Cardiac fibroblast (primary cell): ENCODE measurements at places on chromosomes 13 and 19.

GRCh38 chr13:84098273-84098672 is 216.0 kb upstream of the SLITRK1 start:
- no peak for DNase-seq

- DNase-seq = no peak
These were observed 10.2 kb upstream of the SLC7A9 start for GRCh38 chr19:32879741-32880140.

- no peak for DNase-seq
These were observed 1228.3 kb upstream of the PCDH20 start for GRCh38 chr13:62643799-62644524.

GRCh38 chr13:83992566-83993358 is 110.5 kb upstream of the SLITRK1 start:
- no peak for DNase-seq

GRCh38 chr13:50094615-50095293 is 79.5 kb downstream of the KCNRG start:
- peak; percentile 62 for DNase-seq

DNA sequence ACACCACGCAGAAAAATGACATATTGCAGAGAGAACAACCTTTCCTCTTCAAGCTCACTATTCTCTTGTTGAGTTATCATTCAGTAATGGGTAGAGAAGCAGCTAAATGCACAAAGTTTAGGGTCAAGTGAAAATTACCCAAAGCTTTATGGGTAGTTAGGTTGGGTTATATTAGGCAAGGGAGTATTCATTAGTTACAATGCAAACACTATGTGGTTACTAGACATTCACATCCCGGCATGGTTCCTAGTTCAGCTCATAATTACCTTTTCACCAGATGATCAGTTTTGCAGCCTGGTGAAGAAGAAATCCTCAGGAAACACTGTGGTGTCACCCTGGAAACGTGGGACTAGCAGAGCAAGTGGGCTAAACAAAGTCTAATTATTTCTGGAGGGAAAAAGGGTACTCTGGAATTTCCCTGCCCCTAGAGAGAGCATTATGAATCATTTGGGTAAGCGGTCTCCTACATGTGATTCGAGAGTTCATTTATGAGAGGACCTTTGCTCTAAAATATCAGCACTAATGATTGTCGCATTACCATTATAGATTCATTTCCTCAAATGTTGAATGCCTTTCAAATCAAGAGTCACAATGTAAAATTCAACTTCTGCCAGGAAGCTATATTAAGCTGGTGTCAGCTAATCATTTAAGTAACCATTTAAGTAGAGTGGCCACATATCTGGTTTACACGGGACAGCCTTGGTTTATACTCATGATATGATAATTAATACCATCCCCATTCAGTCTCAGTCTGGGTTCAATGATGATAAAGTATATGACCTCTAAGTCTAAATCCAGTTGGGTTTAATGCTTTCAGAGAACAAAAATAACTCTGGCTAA is 1208.0 kb downstream of the DIAPH3 start:
- DNase-seq = no peak

- peak; percentile 78 for DNase-seq
These were observed 130.3 kb upstream of the SERP2 start for GRCh38 chr13:44243198-44243857.

- DNase-seq = no peak
These were observed 67.2 kb downstream of the CEBPG start for GRCh38 chr19:33440682-33441081.

DNA sequence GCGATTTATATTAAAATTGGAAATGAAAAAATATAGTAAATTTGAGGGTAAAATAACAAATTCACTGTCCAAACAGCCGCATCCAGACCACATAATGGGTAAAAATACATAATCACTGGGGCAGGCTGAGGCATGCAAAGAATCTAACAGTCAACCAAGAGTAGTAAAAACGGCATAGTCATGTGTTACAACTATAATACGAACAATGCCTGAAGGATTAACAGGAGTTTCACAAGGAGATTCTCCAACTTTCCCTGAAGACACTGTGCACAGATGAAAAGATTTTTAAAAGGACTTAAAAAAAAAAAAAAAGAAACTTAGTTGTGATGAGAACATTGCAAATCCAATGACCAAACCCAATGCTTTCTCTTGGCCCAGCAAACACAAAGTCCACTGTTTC is 20.4 kb upstream of the ATXN8OS start:
- DNase-seq = no peak

DNA sequence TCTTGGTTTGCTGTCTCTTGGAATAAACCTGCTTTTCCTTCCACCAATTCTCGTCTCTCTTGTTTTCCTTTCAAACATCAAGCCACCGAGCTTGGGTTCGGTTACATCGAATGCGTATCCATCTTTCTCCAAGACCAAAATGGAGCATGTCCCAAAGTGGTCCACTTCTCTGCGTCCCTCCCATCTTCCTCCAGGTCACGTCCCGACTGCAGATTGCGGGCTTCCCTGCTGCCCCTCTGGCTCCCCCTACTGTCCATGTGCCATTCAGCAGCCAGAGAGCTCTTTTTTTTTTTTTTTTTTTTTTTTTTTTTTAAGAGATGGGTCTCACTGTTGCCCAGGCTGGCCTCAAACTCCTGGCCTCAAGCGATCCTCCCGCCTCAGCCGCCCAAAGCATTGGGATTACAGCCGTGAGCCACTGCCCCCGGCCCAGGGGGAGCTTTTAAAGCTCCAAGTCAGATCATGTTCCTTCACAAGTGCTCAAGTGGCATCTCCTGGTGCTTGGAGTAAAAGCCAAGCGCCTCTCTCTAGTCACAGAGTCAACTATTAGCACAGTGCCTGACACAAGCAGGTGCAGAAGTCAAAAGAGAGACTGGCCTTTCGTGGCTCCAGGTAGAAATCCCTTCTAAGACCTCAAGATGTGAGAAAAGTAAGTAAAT is 10.0 kb downstream of the COL5A3 start:
- peak; percentile 80 for DNase-seq

DNA sequence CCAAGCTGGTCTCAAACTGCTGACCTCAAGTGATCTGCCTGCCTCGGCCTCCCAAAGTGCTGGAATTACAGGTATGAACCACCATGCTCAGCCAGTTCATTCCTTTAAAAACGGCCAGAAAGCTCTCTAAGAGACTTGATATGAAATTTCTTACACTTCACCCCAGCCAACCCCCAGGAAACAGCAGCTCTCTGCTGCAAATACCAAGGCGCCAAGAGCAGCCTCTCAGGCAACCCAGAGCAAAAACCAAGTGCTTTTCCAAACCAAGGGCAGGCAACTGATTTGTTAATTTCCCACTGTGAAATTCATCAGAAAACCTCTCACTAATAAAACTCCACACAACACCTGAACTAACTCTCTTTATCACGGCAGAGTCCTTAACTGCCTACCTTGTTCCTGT is 44.9 kb downstream of the LATS2 start:
- DNase-seq = no peak

DNA sequence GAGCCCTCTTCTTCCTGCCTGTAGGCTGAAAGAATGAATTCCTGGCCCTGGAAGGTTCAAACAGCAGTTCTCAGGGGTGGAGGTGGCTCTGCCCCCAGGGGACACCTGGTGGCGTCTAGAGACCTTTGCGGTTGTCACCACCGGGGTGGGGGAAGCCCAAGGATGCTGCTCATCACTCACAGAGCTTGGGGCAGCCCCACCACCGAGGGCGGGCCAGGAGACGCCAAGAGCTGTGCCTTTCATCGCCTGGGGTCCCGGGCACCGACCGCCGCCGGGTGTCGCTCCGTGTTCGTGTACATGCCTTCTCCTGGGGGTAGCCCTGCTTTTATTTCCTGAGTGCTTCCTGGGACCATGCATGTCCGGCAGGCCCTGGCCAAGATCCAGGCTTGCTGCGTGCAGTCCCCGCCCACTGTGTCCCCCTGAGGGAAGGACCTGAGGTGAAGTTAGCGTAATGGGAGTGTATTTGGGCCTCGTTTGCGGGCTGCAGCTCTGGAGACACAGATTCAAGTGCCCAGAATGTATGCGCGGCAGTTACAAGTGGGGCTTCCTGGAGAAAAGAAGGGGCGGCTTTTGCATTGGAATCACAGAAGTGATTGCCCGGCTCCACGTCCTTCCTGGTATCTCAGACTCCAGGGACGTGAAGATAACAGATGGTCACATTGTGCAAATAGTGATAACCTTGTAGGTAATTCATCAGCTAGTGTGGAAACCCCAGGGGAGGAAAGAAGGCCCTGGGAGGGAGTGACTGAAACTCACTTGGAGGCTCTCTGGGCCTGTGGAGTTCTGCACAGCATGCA is 7.8 kb downstream of the DOT1L start:
- peak; percentile 60 for DNase-seq

GRCh38 chr19:16141043-16141442 is 2.4 kb upstream of the HSH2D start:
- no peak for DNase-seq

- no peak for DNase-seq
These were observed 8.6 kb upstream of the ZNF283 start for GRCh38 chr19:43818500-43818899.

DNA sequence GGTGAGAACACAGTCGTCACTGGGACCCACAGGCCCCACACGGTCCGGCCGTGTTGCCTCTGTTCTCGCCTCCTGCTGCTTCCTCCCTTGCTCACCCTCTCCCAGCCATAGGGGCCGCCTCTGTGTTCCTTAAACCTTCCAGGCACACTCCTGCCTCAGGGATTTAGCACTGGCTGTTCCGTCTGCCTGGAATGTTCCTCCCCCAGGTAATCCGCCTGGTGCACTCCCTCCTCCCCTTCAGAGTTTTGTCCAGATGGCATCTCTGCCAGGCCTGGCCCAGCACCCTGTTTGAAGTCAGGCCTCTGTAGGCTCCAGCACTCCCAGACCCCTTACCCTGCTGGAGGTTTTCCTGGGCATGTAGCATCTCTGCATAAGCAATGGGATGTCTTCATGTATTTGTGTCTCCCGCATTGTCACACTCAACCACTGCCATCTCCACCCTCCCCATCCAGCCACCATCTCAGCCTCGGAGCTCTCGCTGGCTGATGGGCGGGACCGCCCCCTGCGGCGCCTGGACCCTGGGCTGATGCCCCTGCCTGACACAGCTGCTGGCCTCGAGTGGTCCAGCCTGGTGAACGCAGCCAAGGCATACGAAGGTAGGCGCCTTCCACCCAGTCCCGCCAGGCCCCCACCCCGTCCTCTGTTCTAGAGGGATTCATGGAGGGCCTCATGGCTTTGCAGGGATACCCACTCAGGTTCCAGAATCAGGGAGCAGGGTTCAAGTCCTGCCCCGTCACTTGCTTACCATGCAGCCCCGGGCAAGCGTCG is 25.9 kb downstream of the DPF1 start:
- no peak for DNase-seq

DNA sequence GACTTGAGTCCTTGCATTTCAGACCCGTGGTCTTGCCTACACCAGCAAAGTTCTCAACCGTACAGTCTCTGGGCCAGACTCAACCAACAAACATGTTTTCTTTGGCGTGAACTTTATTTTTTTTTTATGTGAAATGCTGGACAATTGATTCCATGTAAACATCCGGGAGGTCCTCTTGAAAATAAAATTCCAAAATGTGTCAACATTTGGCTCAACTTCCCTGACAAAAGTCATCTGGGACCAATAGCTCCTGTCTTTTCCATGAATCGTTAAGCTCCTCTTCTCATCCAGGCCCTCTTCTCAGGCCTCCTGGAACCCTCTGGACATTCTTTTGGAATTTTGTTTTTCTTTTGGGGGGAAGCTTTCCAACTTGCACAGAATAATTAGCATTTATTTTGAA is 2.7 kb downstream of the ALDH16A1 start:
- DNase-seq = peak; percentile 30

GRCh38 chr19:30802424-30803013 is 430.3 kb downstream of the ZNF536 start:
- DNase-seq = no peak

DNA sequence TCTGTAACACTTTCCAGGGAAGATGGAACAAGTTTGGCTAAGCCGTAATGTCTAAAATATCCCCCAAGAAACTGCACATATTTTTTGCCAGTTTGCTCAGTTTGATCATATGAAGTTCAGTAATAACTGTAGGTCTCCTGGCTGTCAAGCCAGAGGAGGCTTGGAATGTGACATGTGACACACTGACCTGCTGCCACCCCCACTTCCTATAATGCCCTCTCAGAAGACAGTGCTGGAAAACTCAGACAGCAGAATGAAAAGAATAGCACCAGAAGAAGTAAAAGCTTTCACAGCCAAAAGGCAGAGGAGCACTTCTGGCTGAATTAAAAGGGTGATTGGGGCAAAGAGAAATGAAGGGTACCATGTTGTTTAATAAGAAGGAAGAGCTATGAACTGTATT is 67.4 kb upstream of the UBAC2 start:
- no peak for DNase-seq

DNA sequence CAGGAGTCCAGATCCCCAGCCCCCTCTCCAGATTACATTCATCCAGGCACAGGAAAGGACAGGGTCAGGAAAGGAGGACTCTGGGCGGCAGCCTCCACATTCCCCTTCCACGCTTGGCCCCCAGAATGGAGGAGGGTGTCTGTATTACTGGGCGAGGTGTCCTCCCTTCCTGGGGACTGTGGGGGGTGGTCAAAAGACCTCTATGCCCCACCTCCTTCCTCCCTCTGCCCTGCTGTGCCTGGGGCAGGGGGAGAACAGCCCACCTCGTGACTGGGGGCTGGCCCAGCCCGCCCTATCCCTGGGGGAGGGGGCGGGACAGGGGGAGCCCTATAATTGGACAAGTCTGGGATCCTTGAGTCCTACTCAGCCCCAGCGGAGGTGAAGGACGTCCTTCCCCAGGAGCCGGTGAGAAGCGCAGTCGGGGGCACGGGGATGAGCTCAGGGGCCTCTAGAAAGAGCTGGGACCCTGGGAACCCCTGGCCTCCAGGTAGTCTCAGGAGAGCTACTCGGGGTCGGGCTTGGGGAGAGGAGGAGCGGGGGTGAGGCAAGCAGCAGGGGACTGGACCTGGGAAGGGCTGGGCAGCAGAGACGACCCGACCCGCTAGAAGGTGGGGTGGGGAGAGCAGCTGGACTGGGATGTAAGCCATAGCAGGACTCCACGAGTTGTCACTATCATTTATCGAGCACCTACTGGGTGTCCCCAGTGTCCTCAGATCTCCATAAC is at the start of gene APOE:
TSS of gene APOE (plus strand) at position 360 of the 724 bp plus-strand sequence. CDS start 829 bp downstream, outside the sequence.
- peak; percentile 91 for DNase-seq

DNA sequence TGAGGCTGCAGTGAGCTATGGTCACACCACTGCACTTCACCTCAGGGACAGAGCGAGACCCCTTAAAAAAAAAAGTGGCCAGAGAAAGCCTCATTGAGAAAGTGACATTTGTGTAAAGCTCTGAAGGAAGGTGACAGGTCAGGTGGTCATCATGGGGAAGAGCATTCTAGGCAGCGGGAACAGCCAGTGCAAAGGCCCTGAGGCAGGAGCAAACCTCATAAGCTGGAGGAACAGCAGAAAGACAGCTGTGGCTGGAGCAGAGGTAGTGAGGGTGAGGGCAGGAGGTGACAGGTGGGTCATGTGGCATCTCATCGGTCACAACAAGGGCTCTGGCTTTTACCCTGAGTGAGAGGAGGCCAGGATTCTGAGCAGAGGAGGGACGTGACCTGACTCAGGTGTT is 64.4 kb downstream of the RYR1 start:
- no peak for DNase-seq

- no peak for DNase-seq
These were observed 83.4 kb downstream of the MIPEP start for GRCh38 chr13:23805821-23806220.

- no peak for DNase-seq
These were observed 2.7 kb upstream of the MPV17L2 start for GRCh38 chr19:18190278-18190677.
